ENCODE measurements at places on chromosomes 13 and 19.
A peak's percentile ranks its signal among the peaks of the same experiment; 100 is the strongest.

GRCh38 chr13:114011226-114011625 is 37.4 kb upstream of the C13orf46 start:
- DNase-seq, result no peak

- peak; percentile 7 for DNase-seq
Observed at GRCh38 chr13:98577836-98578285, 954 bp upstream of the STK24 start.

DNA sequence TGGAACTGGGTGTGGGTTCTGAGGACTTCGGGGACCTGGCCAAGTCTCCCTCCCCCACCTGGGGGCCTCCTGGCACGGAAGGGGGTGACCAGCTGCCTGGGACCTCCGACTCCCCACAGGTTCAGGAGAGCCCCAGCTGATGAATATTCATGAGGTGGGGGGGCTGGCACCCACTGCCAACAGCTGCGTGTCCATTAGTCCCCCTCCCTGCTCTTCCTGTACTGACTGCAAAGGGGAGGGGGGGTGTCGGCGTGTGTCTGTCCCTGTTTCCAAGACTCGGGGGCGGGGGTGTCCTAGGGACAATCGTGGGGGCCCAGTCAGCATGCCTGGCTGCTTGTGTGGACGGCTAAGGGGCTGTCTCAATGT is 10.6 kb upstream of the NFIX start:
- DNase-seq, result no peak

DNA sequence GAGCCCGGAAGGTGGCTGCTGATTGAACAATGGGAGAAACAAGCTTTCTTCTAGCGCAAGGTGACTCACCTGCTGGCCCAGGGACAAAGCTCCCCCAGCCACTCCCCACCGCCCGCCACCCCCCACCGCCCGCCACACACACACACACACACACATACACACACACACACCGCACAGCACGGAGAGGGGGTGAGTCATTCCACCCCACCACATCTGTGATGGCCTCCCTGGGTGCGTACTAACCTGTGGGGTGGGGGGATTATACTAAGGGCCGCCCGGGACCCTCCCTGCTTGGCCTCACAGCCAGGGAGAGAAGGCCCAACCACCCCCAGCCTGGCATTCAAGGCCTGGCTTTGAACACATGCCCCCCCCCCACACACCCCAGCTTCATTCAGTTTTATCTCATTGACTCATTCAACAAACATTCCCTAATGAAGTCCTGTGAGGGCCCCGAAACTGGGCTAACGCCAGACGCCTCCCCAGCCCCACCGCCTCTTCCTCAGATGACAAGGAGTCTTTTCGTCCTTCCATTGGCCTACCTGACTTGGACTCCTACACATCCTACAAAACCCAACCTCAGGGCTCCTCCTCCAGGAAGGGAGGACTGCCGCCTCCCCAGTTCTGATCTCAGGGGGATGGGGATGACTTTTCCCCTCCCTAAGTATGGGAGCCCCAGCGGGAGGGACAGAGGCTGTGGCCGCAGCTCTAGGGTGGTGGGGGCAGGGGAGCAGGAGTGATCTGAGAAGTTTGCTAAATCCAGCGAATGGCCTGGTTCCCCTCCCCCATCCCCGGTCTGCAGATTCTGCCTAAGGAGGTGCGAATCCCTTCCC is 5.8 kb upstream of the ONECUT3 start:
- peak; percentile 92 for DNase-seq

DNA sequence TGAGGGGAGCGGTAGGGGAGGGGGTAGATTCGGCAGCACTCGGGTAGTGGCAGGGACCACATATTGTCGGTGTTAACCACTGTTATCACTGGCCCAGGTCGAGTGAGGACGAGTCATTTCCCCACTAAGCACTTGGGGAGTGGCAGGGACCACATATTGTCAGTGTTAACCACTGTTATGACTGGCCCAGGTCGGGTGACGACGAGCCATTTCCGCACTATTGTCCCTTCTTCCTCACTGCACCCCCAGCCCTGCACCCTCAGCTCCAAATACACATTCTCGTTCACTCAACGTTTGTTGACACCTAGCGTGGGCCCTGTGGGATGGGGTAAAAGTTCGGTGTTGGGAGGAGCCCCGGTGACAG is 467 bp upstream of the CLN5 start:
- DNase-seq, result no peak

- no peak for DNase-seq
Observed at GRCh38 chr13:94300401-94300800, 179.1 kb downstream of the DCT start.

- DNase-seq, result no peak
Observed at GRCh38 chr19:11507370-11508078, 1.9 kb upstream of the ZNF653 start.

- no peak for DNase-seq
Observed at GRCh38 chr13:50708461-50708860, 135.0 kb downstream of the DLEU7 start.

DNA sequence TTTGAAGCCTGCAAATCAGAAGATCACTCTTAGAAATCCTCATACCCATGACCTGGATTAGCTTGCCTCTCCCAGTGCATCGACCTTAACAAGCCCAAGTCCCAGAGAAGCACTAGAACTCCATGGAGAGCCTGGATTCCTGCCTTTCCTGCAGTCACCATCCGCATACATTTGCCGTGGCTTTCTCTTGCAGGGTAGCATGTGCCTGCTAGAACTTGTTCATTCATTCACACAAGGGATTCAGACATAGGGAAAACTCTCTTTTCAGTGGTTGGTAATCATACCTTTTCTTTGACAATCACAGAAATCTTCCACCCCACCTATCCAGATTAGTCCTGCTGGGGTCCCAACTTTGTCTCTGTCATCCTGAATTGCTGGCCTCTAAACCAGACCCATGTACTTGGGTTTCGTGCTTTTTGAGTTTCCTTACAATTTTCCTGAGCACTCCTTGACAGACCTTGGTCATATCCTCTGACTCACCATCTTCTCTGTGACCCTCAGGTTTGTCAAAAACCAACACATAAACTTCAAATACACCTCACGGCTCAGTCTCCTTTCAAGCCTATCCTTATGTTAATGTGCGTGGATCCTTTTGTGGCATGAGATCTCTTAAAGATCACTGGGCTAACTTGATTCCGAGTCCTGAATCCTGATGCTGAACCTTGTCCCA is 355.0 kb downstream of the MYO16 start:
- no peak for DNase-seq

- peak; percentile 6 for DNase-seq
Observed at GRCh38 chr13:34161931-34162543, 344.1 kb downstream of the RFC3 start.

- no peak for DNase-seq
Observed at GRCh38 chr19:28453420-28453819, 759.5 kb downstream of the UQCRFS1 start.

GRCh38 chr13:50760751-50761150 is 82.7 kb downstream of the DLEU7 start:
- no peak for DNase-seq

DNA sequence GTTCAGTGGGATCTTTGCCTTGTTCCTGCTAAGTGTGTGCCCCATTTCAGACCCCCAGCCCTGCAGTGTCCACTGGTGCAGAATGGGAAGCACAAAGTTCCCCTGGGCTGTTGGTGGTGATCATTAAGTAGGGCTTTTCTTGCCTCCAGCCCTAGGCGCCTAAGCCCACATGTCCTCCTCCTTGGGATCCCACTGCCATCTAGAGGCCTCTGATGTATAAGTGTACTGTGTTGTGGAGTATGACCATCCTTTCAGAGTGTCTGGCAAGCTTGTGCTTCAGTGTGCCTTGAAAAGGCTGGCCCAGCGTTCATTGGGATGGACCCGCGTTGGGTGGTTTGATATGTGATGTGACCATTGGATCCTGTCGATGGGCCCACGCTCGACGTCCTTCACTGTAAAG is 71.2 kb downstream of the WASF3 start:
- no peak for DNase-seq

DNA sequence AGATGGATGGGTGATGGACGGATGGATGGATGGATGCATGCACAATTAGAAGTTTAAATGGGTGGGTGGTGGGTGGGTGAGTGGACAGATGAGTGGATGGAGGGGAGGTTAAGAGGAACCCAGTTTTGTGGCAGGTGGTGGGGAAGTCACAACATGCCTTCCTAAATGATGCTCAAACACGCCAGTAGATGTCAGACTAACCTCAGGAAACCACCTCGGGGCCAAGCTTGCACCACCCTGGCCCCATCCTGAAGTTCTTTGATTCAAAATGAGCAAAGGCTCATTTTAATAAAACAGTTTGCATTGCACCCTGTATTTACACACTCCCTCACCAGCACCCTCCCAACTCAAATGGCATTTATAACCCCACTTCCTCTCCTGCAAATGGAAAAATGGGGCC is 91.4 kb upstream of the CACNA1A start:
- DNase-seq, result peak; percentile 77

GRCh38 chr13:68588623-68589022 is 1358.5 kb upstream of the PCDH9 start:
- no peak for DNase-seq

GRCh38 chr19:46608178-46608577 is 7.0 kb downstream of the CALM3 start:
- DNase-seq, result no peak

DNA sequence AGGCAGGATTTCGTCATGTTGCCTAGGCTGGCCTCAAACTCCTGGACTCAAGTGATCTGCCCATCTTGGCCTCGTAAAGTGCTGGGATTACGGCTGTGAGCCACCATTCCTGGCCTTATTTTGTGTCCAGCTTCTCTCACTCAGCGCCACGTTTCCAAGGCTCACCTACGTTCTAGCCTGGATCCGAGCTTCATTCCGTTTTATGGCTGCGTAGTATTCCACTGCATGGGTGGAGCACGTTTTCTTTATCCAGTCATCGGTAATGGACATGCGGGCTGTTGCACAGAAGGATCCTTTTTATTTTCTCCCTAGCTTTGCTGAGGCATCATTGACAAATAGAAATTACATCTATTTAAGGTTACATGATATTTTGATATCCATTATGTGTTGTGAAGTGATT is 16.6 kb downstream of the ADGRL1 start:
- no peak for DNase-seq

Measured in urothelium cell line (cell line).